Immature natural killer cell (primary cell): ENCODE measurements at places on chromosomes 2 and 18. TPM values are rescaled to one million over a fixed set of nuclear protein-coding genes. Genes with fewer than 3 reads are reported as not detected.
A peak's percentile ranks its signal among the peaks of the same experiment; 100 is the strongest.

- no peak for DNase-seq
These were observed 3.6 kb downstream of the TEX51 start for GRCh38 chr2:126902152-126902835.

- no peak for DNase-seq
These were observed 112.4 kb downstream of the DCC start for GRCh38 chr18:52452427-52452826.

- no peak for DNase-seq
These were observed 93.2 kb downstream of the MYOM1 start for GRCh38 chr18:3126457-3127097.

GRCh38 chr2:70498528-70498927 is 55.1 kb downstream of the TGFA start:
- DNase-seq, result no peak

DNA sequence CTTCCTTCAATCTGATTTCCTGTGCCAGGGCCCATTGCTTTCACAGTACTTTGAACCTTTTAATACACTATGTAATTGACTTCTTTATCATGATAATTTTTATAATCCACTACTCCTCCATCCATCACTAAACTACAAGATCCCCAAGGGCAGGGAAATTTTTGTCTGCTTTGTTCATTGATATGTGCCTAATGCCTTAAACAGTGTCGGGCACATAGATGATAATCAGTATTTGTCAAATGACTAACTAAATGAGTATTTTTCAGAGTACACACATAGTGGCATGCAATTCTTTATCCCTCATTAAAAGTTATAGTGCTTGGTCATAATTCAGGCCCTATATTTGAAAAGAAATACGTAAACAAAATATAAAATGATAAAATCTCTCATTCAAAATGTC is 5.3 kb upstream of the STAMBP start:
- DNase-seq, result no peak

DNA sequence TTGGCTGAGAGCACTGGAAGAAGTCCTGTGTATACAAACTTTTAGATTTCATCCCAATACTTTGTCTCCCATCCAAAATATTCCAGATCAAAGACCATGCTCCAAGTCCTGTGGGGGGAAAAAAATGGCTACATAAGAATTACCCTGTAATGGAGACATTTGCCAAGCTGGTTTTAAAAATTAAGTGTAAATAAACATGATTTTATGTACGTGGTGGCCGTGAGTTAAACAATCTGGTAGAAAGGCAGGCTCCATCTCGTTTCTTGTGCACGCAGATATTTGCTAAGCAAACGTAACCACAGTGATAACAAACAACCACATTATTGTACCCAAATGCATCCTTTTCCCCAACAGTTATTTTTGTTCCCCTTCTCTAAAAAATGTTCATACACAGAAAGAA is 176.4 kb downstream of the ZNF516 start:
- DNase-seq, result no peak

GRCh38 chr2:37720533-37721200 is 49.2 kb upstream of the CDC42EP3 start:
- DNase-seq, result peak; percentile 7

DNA sequence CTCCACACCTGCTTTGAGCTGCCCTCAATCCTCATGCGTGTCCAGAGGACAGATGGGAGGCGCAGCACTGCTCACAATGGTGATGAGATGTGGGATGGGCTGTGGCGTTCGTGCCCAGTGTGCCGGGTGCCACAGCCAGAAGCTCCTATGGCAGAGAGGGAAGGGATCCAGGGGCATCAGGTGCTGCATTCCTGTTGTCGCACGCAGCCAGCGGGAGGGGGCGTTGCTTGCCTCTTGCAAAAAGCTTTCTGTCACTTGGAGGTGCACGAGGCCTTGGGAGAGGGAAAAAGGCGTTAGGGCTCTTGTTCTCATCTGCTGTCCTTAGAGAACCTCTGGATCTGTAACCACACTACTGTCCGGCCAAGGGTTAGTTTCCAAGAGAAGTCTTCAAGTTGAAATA is 29.2 kb upstream of the ALLC start:
- no peak for DNase-seq

DNA sequence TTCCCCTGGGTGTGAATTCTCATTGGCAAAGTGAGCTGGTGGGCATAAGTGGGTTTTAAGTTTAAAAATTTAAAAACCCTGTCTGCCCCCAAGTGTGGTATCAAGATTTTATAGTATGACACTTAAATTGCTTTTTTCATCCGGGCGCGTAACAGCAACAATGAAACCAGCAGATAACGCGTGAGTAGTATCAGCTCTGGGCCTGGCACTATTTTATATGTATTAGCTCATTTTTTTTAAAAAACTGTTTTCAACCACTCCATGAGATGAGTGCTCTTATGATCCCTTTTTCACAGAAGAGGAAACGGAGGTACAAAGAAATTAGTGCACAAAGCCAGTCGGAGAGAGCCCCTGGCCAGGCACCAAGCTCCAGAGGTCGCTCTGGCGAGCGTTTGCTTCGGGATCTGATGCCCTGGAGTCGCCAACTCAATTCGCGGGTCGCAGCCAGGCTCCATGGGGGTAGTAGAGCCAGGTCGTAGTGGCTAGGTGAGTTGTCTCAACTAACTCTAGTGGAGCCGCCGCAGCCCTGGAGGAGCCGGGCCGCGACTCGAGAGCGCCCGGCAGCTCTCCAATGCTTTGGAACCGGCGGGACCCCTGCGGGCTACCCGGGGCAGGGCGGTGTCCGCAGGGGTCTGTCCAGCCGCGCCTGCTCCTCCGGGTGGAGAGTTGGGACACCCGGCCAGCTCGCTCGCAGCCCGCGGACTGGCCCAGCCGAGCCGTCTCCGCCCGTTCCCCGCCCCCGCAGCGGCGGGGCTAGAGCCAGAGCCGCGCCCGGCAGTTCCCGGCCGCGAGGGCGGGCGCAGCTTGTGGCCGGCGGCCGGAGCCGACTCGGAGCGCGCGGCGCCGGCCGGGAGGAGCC is at the start of gene IL1R1:
Gene IL1R1 (plus strand): TSS at position 777 of the 859 bp plus-strand sequence. CDS start 14,979 bp downstream, outside the sequence.
- no peak for DNase-seq

- no peak for DNase-seq
These were observed 287.9 kb downstream of the LPIN1 start for GRCh38 chr2:12034382-12034781.

DNA sequence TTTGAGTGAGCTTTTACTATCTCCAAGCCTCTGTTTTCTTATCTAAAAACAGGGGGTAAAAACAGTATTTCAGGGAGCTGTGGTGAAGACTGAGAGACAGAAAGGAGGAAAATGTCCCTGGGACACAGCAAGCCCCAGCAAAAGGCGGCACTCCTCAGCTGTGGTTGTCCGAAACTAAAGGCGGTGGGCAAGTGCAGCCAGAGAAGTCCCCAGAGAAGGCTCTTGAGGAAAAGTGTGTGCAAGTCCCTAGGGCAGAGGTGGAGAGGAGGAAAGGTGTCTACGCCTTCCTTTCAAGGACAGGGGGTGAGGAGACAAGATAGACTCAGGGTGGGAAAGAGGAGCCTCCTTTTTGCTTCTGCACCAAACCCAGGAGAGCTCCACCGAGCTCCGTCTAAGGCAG is 45.5 kb downstream of the CYP27C1 start:
- no peak for DNase-seq

DNA sequence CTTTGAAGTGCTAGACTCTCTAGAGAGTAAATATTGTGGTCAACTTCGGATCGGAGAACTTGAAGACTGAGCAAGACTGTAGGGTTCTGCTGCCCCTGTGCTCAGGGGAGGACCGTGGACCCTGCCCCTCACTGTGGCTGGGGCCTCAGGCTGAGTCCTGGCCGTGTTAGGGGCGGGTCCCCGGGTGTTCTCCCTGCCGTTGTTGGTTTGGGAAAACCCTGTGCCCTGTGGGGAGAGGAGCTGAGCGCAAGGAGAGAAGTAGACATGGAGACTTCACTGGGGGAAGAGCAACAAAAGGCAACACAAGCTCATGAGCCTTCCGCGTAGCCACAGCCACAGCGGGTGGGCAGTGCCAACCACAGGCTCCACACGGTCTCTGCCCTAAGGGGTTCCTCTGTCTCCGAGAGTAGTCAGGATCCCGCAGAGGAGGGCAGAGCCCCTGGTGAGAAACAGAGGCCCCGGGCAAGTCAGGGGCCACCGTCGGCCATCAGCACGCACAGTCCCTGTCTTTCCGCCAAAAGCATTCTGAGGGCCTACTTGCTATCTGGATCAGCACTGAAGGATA is 53.1 kb downstream of the NTSR2 start:
- DNase-seq, result no peak

- no peak for DNase-seq
These were observed 286.2 kb downstream of the ZNF516 start for GRCh38 chr18:76208678-76209306.

DNA sequence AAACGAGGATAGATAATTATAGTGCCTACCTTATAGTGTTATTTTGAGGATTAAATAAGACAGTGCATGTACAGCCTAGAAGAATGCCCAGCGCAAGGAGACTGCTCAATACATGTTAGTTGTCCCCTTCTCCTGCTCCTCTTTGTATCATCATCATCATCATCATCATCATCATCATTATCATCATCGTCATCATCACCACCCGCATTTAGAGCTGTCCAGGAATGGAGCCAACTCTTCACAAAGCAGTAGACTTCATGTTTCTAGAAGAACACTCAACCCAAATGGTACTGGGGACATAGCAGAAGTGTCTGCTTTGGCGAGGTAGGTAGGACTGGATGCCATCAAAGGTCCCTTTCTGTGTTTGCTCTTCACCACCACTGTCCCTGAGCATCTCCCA is 116.0 kb downstream of the TRIM43 start:
- DNase-seq, result no peak

DNA sequence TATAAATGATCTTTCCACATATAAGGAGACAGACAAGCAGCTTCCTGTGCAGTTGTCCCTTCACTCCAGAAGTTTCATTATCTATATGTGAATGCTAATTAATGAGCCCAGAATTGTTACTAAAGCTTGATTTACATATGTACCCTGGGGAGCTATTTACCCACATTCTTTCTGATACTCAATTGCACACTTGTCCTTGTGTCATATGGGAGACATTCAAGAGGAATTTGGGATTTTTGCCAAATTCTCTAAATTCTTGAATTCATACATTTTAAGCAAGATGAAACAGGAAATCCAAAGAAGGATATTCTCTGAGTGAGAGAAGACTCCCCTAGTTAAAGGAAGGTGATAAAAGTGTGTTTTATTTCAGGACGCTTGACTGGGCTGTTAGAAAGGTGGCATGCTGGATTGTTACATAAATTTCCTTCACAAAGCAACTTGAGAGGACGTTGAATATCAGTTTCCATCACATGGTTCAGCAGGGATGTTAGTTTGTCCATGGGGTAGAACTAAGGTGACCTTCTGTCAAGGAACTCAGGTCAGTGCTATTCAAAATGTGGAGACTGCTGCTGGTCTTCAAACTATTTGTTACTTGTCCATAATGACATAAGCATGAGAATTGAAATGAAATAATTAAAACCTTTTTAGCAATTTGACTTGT is 368.2 kb downstream of the IRS1 start:
- no peak for DNase-seq

- DNase-seq, result no peak
These were observed 48.0 kb downstream of the NAT8 start for GRCh38 chr2:73594251-73594650.

- no peak for DNase-seq
These were observed 26.5 kb downstream of the EPAS1 start for GRCh38 chr2:46323730-46324129.

CAPN10 gene
- 11.6 TPM for polyA plus RNA-seq

ADD2 gene
- not detected for polyA plus RNA-seq

HAUS1 gene
- 54.1 TPM for polyA plus RNA-seq

CYBRD1 gene
- polyA plus RNA-seq, result 22.3 TPM

IL1F10 gene
- polyA plus RNA-seq, result not detected

CRYGD gene
- polyA plus RNA-seq, result not detected
